ENCODE measurements at places on chromosomes 11 and 22.

DNA sequence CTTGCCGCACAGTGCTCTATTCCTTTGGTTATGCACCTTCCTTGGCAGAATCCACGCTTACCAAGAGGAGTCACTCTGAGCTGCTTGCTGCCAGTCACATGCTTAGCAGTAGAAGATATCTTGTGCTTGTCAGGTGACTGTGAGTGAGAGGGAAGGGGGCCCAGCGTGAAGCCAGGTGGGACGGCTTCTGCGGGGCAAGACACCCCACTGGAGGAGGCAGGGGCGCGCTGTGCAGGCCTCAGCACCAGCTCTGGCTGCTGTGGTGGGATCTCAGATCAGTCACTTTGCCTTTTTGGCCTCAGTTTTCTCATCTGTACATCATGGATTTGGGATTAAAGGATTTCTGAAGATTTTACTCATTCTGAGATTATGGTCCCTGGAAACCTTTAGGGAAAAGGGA is 63.9 kb upstream of the B3GAT1 start:
- no peak for DNase-seq

DNA sequence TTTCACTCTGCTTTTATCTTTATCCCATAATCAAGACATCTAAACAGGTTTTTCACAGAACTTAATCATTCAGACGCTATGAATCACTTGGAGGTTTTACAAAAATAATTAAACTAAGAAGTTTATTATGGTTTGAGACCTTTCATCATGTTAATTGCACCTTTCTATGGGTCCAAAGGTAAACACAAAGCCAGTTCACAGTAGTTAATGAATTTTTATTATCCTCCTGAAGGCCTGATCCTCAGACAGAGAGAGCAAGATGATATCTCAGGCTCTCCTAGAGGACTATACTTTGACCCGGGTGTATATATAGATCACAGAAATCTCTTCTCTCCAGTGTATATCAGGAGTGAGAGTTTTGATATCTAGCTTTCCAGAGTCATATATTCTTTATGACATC is 1044.3 kb upstream of the RAG2 start:
- DNase-seq: no peak

DNA sequence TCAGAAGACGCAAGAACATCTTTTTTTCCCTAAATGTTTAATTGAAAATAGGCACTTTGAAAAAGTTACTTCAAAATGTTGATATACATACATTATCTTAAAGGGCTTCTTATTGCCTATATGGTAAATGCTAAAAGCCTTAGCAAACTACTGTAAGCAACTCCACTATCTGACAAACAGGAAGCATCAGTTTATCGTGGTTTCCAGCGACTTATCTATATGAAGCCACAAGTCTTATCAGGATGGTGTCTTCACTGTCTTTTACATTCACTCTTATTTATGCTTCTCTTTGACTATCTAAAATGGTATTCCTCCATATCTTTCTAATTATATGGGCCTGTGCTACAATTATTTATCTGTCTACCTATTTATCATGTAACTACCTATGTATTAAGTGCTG is 2091.9 kb downstream of the LRRC4C start:
- no peak for DNase-seq

GRCh38 chr11:14861680-14862079 is 30.4 kb downstream of the CYP2R1 start:
- no peak for DNase-seq

- DNase-seq: no peak
Observed at GRCh38 chr11:1382429-1382828, 7.3 kb upstream of the BRSK2 start.

GRCh38 chr22:44668190-44668885 is 33.7 kb upstream of the PRR5 start:
- DNase-seq: no peak

DNA sequence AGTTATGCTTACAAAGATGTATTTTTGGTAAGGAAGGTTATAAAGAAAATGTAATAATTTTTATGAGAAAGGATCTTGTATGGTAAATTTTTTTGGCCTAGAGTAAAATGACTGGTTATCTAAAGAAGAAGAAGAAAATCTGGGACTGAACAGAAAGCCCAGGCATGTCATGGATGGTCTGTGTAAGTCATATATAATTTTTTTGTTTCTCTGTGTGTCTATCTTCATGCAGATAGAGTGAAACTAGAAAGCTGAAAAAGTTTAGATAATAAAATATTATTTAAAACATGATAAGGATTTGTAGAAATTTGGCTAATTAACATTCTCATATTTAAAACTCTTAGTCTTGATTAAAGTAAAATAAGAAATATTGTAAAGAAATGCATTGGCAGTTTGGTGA is 27.6 kb upstream of the MPEG1 start:
- no peak for DNase-seq

DNA sequence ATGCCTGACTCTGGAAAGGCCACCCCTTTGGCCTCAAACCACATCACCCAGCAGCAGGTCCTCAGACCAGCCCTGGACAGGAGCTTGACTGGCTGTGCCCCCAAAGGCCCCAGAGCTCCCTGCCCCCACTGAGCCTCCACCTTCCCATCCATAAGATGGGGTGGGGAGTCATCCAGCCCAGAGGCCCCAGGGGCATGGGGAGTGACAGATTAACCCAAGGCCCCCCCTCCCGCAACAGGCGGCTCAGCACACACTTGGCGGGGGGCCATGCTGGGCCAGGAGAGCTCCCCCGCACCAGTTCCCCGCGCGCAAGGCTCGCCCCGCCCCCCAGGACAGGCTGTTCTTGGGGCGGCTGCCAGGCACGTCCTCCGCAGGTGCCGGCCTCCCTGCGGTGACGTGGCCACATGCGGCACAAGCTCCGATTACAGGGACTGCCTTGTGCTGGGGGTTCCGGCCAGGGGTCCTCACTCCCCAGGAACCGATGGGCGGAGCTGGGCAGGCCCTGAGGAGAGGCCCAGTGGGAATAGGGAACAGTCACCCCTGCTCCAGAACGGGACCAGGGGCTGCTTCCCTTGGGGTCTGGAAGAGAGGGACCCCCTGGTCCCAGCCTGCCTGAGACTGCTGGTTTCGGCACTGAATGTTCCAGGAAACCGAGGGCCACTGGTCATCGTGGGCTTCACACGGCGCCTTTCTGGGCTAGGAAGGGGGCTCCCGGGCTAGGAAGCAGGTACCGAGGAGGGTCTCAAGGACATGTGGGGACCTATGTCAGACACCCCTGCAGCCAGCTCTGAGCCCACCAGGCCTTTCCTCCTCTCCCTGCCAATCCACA is 5.1 kb upstream of the CDKN1C start:
- no peak for DNase-seq

DNA sequence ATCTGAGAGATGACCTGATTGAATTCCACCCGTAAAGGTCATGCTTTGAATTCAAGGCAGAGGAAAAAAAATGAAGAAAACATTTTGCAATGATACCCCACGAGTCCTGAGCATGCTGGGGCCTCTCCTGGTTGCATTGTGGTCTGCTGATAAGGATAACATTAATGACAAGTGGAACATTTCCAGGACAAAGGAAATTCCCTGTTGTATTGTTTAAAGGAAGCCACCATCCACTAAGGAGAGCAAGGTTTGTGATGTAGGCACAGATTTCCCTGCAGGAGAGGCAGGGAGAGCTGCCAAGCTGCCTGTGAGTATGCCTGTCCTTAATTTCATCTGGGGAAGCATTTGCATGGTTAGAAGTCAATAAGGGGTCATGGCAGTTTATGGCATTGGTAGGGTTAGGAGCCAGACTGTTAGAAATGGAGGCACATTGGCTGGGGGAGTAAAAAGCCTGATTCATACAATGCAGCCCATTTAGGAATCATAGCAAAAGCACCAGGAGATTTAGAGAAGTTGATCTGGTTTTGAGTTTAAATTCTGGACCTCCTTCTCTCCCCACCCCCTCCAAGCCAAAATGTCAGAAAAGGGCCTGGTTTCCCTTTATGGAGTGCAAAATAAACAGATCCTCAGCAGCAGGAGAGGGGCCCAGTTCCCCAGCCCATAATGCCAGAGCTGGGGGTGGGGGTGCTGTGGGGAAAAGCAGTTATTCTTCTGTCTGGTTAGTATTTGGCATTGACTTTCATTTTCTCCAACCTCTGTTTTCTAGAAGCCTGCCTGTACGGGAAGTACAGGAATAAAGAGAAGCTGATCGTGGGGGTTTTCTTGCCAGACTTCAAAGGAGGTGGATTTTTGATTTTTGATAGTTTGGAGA is 22.1 kb downstream of the FLI1 start:
- no peak for DNase-seq

DNA sequence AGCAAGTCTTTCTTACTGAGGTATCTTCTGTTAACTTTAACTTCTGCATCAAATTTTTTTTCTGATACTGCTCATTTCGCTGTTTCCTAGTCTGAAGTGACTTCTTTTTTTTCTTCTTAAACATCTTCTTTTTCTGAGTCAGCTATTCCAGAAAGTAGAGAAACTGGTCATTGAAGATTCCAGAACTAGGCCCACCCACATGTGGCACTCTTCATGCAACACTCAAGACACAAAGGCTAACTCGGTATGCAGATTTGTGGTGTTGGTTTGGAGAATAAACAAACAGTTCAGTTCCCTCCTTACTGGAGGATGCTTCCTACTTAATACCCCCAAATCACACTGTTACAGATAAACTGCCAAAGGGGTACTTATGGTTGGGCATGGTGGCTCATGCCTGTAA is 25.2 kb upstream of the MTCH2 start:
- no peak for DNase-seq

GRCh38 chr22:31768422-31769059 is 14.7 kb downstream of the DEPDC5 start:
- no peak for DNase-seq

DNA sequence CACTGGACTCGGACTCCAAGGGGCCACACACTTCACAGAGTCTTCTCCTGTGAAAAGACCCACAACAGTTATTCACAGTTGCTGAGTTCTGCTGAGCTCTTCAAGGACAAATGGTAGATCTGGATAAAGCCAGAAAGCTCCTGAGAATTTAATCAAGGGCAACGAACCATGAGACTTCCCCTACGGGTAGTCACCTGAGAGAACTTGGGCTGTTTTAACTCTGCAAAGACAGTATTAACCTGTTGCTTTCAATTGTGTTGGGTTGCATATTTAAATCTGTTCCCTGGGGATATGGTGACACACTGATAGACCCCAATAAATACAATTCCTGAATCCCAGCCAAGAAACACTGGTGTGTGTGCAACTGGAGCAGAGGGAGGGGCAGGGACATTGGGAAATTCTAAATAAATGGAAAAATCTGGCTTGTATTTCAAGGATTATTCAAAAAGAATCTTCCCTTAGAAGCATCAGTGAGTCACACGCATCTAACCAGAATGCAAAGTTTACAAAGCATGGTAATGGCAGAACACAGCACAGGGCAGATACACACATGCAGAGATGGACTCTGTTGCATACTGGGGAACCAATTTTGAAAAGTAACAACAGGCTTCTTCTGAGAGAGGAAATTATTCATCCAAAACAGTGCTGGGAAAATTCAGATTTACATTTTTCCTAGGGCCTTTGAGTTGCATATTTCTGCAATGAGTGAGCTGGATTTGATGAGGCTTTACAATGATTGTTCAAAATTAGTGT is 4.0 kb downstream of the KCNJ1 start:
- no peak for DNase-seq

GRCh38 chr11:19777039-19777376 is 64.4 kb downstream of the NAV2 start:
- no peak for DNase-seq

DNA sequence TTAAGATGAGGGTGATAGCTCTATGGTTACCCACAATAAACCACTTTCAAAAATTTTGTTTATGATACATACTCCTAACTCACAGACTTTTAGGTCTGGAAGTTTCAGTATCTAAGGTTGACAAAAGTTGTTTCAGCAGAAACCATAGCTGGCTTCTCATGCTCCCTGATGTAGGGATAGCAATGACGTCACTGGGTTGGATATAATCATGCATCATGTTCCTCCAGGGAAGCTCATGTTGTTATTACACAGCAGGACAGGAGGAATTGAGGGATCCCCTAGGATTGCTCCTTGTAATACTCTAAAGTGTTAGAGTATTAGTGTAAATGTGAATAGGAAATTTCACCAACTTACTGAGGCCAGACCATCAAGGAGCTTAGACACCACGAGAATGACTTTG is 23.6 kb downstream of the APOL3 start:
- no peak for DNase-seq

DNA sequence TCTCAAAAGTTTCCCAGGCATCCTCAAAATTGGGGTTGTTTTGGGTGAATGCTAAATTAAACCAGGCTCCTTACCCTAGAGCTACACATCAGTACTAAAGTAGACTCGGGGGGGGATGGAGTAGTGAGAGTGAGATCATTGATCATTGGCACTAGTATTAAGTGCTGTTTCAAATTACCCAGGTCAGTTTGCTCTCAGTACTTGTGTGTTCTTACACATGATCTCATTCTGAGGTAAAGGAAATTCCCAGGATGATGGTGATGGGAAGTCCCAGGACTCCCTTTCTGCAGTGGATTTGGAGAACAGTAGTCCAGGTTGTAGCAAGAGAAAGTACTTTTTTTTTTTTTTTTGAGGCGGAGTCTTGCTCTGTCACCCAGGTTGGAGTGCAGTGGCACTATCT is 12.5 kb downstream of the RBM4 start:
- no peak for DNase-seq

DNA sequence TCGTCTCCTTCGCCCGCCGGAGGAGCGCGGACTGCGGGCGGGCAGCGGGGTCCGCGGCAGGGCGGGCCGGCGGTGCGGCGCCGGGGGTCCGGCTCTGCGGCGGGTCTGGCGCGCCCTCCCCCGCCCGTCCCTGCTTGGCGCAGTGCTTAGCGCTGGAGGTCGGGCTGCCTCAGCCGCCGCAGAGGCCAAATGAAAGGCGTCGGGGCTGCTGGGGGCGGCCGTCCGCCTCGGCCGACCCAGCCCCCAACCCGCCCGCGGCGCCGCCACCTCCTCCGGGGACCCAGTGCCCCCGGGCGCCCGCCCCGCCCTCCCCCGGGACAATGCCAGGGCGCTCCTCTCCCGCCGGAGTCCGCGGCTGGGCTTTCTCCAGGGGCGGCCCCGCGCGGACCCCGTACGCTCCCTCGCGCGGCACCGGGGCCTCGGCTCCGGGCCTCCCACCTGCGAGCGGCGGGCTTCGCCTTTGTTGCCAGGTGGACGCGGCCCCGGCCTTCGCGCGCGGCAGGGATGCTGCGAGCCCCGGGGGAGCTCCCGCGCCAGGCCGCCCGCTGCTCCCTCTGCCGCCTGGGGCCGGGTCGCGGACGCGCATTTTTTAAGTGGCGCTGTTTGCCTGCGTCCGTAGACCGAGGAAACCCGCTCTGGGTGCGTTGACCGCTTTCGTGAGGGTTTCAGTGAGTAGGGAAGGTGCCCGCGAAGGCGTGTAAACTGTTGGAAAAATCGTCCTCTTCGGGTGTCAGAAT is 583 bp downstream of the APLP2 start:
- DNase-seq: peak; percentile 27

- DNase-seq: no peak
Observed at GRCh38 chr11:15073361-15074205, at the start of gene CALCB. TSS of gene CALCB (plus strand) at chr11:15073593. CDS start at chr11:15074719, 1,126 bp downstream.

All from activated gamma-delta T cell treated with anti-CD3 and anti-CD28 coated beads, Interleukin-2, amount 50 U/mL, for 16 hours (primary cell).